ENCODE measurements at places on chromosomes 13 and 19. TPM values are rescaled to one million over a fixed set of nuclear protein-coding genes. Genes with fewer than 3 reads are reported as not detected.

DNA sequence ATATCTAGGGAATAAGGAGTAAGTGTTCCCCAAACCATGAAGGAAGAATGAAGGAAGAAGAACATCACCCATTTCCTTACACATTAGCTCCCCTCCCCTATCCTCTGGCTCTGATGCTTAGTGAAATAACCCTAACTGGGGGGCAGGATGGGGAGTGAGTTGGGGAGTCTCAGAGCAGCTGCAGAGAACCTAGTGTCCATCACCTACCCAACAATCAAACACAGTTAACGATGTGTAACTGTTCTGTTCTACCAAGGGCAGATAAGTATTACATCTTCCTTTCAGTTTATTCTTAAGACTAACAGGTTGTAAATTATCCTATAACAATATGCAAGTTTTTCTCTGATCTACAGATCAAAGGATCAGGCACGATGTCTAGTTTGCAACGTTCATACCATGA, 12.8 kb downstream of the ELF1 start:
- H3K4me1 ChIP-seq: no peaks in the 10 kb centered on the region
- no peak for DNase-seq
- H3K27me3 ChIP-seq: no peaks in the 10 kb centered on the region
- no peak overlapping the region for H3K27ac ChIP-seq

DNA sequence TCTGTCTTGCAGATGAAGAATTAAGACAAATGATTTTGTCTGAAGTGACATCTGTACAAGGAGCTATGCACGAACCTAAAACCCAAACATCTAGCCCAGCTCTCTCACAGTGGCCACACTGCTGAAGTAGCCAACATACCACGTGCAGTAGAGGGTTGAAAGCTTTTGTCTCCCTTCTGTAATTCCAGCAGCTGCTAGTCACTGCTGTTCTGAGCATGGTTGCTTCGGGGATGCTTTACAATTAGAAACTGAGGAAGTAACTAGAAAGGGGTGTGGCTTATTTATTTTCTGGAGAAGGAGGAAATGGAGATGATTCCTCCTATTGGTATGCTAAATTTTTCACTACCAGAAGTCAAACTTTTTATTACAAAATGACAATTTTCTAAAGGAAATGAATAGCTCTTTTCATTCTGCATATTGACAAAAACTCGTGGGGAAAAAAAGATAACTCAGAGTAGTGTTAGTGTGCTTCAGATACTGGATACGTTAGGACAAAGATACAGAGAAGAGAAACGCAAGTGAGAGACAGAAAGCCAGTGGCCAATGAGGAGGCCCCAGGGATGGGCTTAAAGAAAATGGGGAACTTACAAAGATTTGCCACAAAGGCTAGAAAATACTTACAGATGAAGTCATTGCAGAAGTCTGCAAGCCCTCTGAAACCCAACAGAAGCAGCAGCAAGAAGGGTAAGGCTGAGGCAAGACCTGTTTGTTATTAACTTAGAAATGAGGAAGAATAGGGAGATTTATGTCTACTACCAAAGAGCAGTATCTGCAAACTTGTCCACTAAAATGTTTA, 192.7 kb upstream of the MIR17HG start:
- no peaks in the 10 kb centered on the region for H3K27me3 ChIP-seq
- no peaks in the 10 kb centered on the region for H3K36me3 ChIP-seq
- DNase-seq: no peak
- no peak overlapping the region for H3K4me3 ChIP-seq

Gene TMEM161A
- total RNA-seq: 40.9 TPM

Gene LRG1
- total RNA-seq: 0.50 TPM

Gene GPR108
- 39.3 TPM for total RNA-seq

Gene DCT
- total RNA-seq: not detected

DNA sequence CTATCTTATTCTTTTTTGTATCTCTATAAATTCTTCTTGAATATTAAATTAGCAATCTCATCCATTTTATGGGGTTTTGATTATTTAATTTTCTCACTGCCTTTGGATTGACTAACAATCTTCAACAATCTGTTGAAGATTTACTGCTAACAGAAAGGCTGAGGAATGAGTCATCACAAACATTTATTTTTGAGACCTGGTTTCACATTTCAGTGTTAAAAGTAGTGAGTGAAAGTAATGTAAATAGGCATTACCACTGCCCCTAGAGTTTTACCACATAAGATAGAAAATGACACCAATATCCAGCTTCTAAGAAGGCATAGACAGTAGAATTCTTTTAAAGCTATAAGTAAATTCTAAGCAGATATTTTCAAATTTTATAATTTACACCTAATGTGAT, 472.8 kb downstream of the OLFM4 start:
- no peaks in the 10 kb centered on the region for H3K27me3 ChIP-seq
- no peaks in the 10 kb centered on the region for H3K4me1 ChIP-seq
- H3K36me3 ChIP-seq: peaks cover 4% of the 10 kb centered on the region
- no peak overlapping the region for H3K4me3 ChIP-seq

Gene ZNF285
- total RNA-seq: 3.9 TPM

- H3K36me3 ChIP-seq: no peaks in the 10 kb centered on the region
- no peaks in the 10 kb centered on the region for H3K27me3 ChIP-seq
- no peak overlapping the region for H3K27ac ChIP-seq
- H3K4me1 ChIP-seq: no peaks in the 10 kb centered on the region
These were observed 343.8 kb downstream of the RBM26 start for GRCh38 chr13:79062291-79062690.

DNA sequence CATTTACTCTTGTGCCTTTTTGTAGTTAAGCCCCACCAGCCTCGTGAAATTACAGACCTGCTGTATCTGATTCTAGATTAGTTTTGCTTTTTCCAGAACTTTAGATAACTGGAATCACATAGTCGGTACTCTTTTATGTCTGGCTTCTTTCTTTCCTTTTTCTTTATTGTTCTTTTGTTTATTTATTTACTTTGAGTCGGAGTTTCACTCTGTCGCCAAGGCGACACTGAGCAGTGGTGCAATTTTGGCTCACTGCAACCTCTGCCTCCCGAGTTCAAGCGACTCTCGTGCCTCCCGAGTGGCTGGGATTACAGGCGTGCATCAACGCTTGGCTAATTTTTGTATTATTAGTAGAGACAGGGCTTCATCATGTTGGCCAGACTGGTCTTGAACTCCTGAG, 6.0 kb upstream of the NCCRP1 start:
- H3K36me3 ChIP-seq: no peaks in the 10 kb centered on the region
- DNase-seq: no peak
- no peaks in the 10 kb centered on the region for H3K27me3 ChIP-seq
- no peak overlapping the region for H3K4me3 ChIP-seq

DNA sequence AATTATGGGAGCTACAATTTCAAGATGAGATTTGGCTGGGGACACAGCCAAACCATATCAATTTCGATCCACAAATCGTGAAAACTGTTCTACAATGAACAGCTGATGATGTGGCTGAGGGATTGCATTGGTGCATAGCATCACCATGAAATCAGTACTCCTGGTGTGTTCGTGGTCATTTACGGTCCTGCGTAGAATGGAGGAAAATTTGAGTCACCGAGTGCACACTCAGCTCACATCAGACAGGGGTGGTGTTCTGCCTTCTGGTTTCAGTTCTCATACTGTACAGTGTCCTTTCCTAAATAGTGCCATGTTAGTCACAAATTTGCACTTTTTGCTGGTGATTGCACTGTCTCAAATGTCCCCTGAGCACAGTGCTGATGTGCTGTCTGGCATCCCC, 39.2 kb downstream of the MYH14 start:
- H3K4me3 ChIP-seq: no peak overlapping the region
- H3K4me1 ChIP-seq: no peaks in the 10 kb centered on the region
- H3K27ac ChIP-seq: no peak overlapping the region
- H3K36me3 ChIP-seq: peaks cover 11% of the 10 kb centered on the region

Gene WDR87
- total RNA-seq: not detected

Gene HSH2D
- 2.3 TPM for total RNA-seq

DNA sequence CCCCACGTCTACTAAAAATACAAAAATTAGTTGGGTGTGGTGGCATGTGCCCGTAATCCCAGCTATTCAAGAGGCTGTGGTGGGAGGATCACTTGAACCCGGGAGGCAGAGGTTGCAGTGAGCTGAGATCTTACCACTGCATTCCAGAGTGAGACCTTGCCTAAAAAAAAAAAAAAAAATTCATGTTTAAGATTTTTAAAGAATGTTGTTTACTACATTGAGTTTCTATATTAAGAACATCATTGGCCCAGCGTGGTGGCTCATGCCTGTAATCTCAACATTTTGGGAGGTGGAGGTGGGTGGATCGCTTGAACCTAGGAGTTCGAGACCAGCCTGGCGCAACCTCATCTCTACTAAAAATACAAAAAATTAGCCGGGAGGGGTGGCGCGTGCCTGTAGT, 31.9 kb upstream of the FLT1 start:
- no peaks in the 10 kb centered on the region for H3K27me3 ChIP-seq
- H3K4me3 ChIP-seq: no peak overlapping the region
- H3K4me1 ChIP-seq: peaks cover 22% of the 10 kb centered on the region
- H3K36me3 ChIP-seq: no peaks in the 10 kb centered on the region
- no peak for DNase-seq

DNA sequence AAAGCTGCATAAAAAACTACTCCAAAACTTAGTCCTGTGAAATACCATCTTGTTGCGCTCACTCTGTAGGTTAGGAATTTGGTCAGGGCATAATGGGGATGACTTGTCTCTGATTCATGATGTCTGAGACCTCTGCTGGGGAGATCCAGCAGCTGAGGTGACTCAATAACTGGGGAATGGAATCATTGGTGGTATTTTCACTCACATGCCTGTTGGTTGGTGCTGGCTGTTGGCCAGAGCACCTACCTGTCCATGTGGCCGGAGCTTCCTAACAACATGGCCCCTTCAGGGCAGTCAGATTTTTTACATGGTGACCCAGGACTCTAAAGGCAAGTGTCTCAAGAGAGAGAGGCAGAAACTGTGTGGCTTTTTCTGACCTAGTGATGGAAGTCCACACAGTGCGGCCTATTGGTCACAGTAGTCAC, 7.4 kb upstream of the ESD start:
- H3K4me1 ChIP-seq: no peaks in the 10 kb centered on the region
- no peak overlapping the region for H3K27ac ChIP-seq
- no peak overlapping the region for H3K4me3 ChIP-seq
- H3K27me3 ChIP-seq: no peaks in the 10 kb centered on the region
- no peak for DNase-seq
- no peaks in the 10 kb centered on the region for H3K36me3 ChIP-seq

- no peaks in the 10 kb centered on the region for H3K4me1 ChIP-seq
- no peak overlapping the region for H3K4me3 ChIP-seq
- DNase-seq: no peak
- H3K36me3 ChIP-seq: peaks cover 87% of the 10 kb centered on the region
- no peak overlapping the region for H3K27ac ChIP-seq
These were observed 26.5 kb downstream of the ATP4B start for GRCh38 chr13:113631341-113632095.

Measured in H9 (cell line).